ENCODE measurements at places on chromosomes 7 and 10.

GRCh38 chr10:69375307-69376151 is 41.2 kb downstream of the TACR2 start:
- DNase-seq, result peak; percentile 46
- peaks cover 12% of the 10 kb centered on the region for H3K4me1 ChIP-seq
- no peak overlapping the region for H3K4me3 ChIP-seq
- H3K27ac ChIP-seq, result no peak overlapping the region
- no peaks in the 10 kb centered on the region for H3K27me3 ChIP-seq
- peaks cover 56% of the 10 kb centered on the region for H3K36me3 ChIP-seq

DNA sequence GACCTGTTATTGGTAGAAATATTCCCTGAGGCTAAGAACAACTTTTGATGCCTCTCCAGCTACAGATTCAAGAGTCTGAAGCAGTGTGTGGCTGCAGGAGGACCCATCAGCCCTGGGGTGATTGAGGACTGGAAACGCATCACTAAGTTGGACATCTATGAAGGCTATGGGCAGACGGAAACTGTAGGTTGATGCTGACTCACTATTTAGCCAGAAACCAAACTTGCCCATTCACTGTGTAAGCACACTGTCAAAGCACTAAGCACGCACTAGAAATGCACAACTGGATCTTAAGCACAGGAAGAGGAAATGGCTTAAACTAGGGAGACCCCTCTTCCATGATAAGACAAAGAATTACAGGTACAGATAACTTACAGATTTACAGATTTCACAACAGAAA is 20.8 kb downstream of the ACSM6 start:
- H3K36me3 ChIP-seq, result no peaks in the 10 kb centered on the region
- H3K4me1 ChIP-seq, result peaks cover 34% of the 10 kb centered on the region
- peak overlapping the region; percentile 25 for H3K27ac ChIP-seq

- no peak for DNase-seq
- H3K4me1 ChIP-seq, result peaks cover 7% of the 10 kb centered on the region
- no peaks in the 10 kb centered on the region for H3K27me3 ChIP-seq
- no peak overlapping the region for H3K4me3 ChIP-seq
Observed at GRCh38 chr7:155261031-155261985, 36.4 kb upstream of the INSIG1 start.

GRCh38 chr10:132892004-132892403 is 50.4 kb downstream of the CFAP46 start:
- DNase-seq, result no peak
- no peak overlapping the region for H3K4me3 ChIP-seq
- H3K36me3 ChIP-seq, result no peaks in the 10 kb centered on the region
- peaks cover 16% of the 10 kb centered on the region for H3K27me3 ChIP-seq

DNA sequence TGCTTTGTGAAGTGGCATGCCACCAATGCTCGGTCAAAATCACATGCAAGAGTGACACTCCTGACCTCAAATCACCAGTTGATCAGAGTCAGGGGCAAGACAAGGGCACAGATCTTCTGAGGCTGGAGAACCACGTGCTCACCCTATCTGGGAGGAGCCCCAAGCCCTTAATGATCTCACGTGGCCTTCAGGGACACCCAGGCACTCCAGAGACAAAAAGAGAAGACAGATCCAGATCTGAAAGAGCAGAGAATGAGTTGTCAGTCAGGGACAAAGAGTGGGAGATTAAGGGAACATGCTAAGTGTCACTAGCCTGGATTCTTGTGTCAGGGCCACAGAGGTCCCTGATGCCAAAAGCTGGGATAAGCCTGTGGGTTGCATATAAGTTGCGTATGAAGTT is 134.3 kb downstream of the PLXNA4 start:
- no peak for DNase-seq
- no peak overlapping the region for H3K27ac ChIP-seq
- no peak overlapping the region for H3K4me3 ChIP-seq
- H3K27me3 ChIP-seq, result no peaks in the 10 kb centered on the region

- no peak overlapping the region for H3K4me3 ChIP-seq
- no peak for DNase-seq
- no peaks in the 10 kb centered on the region for H3K36me3 ChIP-seq
- no peaks in the 10 kb centered on the region for H3K27me3 ChIP-seq
- H3K27ac ChIP-seq, result no peak overlapping the region
Observed at GRCh38 chr10:83287374-83287773, 851.9 kb upstream of the GHITM start.

GRCh38 chr10:78924319-78925003 is 144.3 kb upstream of the ZMIZ1 start:
- no peaks in the 10 kb centered on the region for H3K27me3 ChIP-seq
- H3K4me3 ChIP-seq, result no peak overlapping the region
- H3K36me3 ChIP-seq, result no peaks in the 10 kb centered on the region
- DNase-seq, result no peak

DNA sequence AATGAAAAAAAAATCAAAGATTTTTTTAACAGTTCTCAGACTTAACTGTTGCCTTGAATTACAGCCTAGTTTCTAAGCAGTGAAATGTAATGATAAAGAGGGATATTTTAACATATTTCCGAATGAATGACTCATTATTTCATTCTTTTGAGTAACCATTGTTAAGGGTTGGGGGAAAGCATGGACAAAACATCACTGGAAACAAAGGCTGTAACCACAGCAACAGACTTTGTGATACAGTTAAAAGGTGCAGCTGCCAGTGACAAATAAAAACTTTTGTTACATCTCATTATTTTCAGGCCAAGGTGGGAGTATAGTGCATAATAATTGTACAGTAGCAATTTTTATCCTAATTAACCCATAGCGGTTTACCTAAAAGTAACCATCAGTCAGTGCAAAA is 172.6 kb downstream of the LRRTM3 start:
- no peaks in the 10 kb centered on the region for H3K27me3 ChIP-seq
- no peaks in the 10 kb centered on the region for H3K36me3 ChIP-seq
- no peaks in the 10 kb centered on the region for H3K4me1 ChIP-seq
- DNase-seq, result no peak

- no peak for DNase-seq
- 0 out of 2 replicates have a peak, but pooled peaks cover 3% of the 10 kb centered on the region for H3K27me3 ChIP-seq
- H3K4me3 ChIP-seq, result no peak overlapping the region
- H3K27ac ChIP-seq, result no peak overlapping the region
- no peaks in the 10 kb centered on the region for H3K36me3 ChIP-seq
Observed at GRCh38 chr7:10919923-10920322, 53.7 kb upstream of the PHF14 start.

- no peak overlapping the region for H3K4me3 ChIP-seq
- no peaks in the 10 kb centered on the region for H3K36me3 ChIP-seq
- no peak overlapping the region for H3K27ac ChIP-seq
- no peaks in the 10 kb centered on the region for H3K4me1 ChIP-seq
Observed at GRCh38 chr7:96663457-96663856, 46.2 kb downstream of the SEM1 start.

- no peaks in the 10 kb centered on the region for H3K27me3 ChIP-seq
- no peaks in the 10 kb centered on the region for H3K4me1 ChIP-seq
- no peak overlapping the region for H3K27ac ChIP-seq
Observed at GRCh38 chr7:115124409-115124939, 202.6 kb downstream of the MDFIC start.

DNA sequence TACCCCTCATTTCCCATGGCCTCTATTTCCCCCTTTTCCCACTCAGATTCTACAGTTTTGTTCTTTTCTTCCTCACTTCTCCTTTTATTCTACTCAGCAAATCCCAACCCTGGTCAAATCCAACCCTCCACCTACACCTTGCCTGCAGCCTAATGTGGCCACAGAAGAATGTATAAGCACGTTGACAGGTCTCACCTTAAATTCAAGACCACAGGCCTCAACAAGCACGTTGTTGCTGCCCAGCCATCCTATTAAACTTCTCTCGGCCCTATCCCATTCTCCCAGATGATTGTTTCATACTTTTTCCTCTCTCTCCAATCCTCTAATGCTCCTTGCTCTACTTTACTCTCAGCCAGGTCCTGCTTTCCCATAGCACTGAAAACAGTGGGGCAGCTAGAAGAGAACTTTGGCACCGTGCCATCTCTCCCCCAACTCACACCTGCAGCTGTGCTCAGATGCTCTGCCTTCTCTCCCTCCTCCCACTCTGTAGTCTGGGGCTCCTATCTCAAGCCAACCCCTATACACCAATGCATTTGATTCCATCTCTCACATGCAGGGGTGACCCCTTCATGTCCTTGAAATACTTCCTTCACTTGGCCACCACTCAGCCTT is 6.8 kb upstream of the EIF3A start:
- DNase-seq, result no peak
- no peak overlapping the region for H3K27ac ChIP-seq
- H3K4me3 ChIP-seq, result no peak overlapping the region
- H3K27me3 ChIP-seq, result no peaks in the 10 kb centered on the region
- no peaks in the 10 kb centered on the region for H3K36me3 ChIP-seq

DNA sequence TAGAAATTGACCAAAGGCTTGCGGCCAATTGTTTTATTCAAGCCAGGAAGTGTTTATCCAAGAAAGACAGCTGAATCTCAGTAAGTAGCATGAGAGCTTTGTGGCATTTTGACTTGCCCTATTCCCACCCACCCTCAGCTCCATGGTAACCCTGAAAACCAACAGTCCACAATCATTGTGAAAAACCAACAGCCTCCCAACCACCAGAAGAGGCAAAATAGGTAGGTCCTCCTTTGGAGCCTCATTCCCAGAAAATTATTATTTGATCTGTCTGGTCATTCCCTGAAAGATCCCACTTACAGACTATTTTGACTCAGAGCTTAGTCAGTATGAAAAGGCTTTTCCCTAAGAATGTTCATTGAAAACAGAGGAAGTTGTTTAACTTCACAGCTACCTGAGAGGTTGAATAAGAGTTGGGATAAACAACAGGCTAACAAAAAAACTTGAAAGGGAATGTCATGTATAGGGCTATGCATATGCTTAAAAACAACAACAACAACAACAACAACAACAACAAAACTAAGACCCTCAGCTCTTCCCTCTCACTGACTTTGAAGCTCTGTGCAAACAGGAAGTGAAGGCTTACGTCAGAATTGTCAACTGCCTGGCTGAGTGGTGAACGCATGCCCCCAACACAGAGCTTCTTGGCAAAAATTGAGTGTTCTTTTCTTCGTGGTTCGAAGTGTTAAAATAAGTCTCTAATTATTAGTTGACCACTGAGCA is 11.2 kb downstream of the KPNA7 start:
- no peak overlapping the region for H3K4me3 ChIP-seq
- H3K27ac ChIP-seq, result peak overlapping the region; percentile 36
- H3K27me3 ChIP-seq, result no peaks in the 10 kb centered on the region

GRCh38 chr7:20786779-20787659 is at the start of gene SP8:
SP8 (minus strand) TSS chr7:20786886; CDS start chr7:20786798, 88 bp downstream.
- DNase-seq, result peak; percentile 41
- H3K27ac ChIP-seq, result no peak within 1 kb of the TSS
- H3K36me3 ChIP-seq, result no peaks in the 10 kb centered on the region
- peaks cover 73% of the 10 kb centered on the region for H3K27me3 ChIP-seq
- H3K4me3 ChIP-seq, result peak within 1 kb of the TSS; percentile 17

DNA sequence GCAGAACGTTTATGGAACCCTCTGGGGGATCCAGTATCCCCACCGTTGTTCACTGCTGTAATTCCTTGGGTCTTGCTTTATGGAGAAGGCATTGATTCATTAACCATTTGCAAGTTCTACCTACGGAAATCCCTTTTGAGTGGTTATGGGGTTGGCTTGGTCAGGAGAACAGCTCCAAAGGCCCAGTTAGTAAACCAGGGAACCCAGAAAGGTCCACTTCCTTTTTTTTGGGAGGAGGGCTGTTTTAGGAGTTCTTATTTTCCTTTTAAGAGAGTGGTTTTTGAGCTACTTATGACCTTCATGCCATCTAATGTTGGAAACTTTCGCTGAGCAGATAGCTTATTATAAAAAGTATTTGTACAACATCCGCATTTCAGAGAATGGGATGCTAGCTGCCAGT is 1.3 kb downstream of the POR start:
- peaks cover 16% of the 10 kb centered on the region for H3K36me3 ChIP-seq
- peaks cover 17% of the 10 kb centered on the region for H3K4me1 ChIP-seq
- H3K27me3 ChIP-seq, result no peaks in the 10 kb centered on the region
- H3K27ac ChIP-seq, result no peak overlapping the region

DNA sequence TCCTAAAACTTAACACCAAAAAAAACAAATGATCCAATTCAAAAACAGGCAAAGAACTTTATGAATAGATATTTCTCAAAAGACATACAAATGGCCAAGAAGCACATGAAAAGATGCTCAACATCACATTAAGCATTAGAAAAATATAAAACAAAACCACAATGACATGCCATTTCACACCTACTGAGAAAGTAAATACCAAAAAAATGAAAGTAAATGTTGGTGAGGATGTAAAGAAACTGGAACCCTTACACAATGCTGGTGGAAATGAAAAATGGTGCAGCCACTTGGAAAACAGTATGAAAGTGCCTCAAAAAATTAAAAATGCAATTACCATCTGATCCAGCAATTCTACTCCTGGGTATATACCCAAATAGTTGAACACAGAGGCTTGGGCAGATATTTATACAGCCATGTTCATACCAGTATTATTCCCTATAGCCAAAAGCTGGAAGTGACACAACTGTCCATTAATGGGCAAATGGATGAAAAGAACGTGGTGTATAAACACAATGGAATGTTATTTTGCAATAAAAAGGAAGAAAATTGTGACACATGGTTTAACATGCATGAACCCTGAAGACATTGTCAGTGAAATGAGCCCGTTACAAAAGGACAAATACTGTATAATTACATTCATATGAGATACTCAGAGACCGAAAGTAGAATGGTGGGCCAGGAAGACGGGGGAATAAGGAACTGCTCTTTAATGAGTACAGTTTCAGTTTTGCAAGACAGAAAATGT is 89.0 kb downstream of the JMJD1C start:
- H3K4me3 ChIP-seq, result no peak overlapping the region
- no peak overlapping the region for H3K27ac ChIP-seq
- 0 out of 2 replicates have a peak, but pooled peaks cover 6% of the 10 kb centered on the region for H3K36me3 ChIP-seq
- no peak for DNase-seq

- DNase-seq, result no peak
- H3K27me3 ChIP-seq, result no peaks in the 10 kb centered on the region
- peaks cover 24% of the 10 kb centered on the region for H3K4me1 ChIP-seq
- H3K4me3 ChIP-seq, result no peak overlapping the region
Observed at GRCh38 chr7:16450366-16450765, 15.2 kb downstream of the SOSTDC1 start.

DNA sequence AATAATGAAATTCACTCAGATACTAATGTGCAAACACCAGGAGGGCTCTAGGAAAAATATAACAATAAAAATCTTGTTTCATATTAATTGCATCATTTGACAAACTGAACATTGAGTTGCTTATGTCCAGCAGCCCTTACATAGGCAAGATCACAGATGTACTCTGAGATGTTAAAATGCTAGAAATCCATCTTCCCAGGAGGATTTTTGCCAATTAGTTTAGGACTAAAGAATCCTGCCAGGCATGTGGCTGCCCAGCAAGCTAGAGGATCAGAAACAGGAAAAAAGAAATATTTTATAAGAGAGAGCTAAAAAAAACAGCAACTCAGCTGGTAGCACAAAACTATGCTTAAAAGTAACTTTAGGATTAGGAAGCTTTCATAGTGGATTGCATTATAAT is 407.8 kb downstream of the NXPH1 start:
- H3K27ac ChIP-seq, result no peak overlapping the region
- no peaks in the 10 kb centered on the region for H3K4me1 ChIP-seq

Data from SJSA1 (cell line).